ENCODE measurements at places on chromosomes 2 and 18. TPM values are rescaled to one million over a fixed set of nuclear protein-coding genes. Genes with fewer than 3 reads are reported as not detected.

Gene MGAT5
- 57.0 TPM for total RNA-seq

Gene DTNB
- 23.6 TPM for total RNA-seq

DNA sequence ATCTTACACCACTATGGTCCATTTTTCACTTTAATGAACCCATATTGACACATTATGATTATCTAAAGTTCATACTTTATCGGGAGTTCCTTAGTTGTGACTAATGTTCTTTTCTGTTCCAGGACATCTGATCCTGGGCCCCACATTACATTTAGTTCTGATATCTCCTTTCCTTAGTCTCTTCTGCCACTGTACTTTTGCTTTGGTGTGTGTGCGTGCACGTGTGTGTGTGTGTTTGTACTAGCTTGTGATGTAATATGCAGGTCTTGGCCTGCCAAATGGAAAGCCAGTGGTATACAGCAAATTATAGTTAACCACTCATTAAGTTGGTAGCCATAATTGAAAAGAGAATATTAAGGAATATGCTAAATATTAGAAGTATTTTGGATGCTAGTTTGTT is 88.0 kb downstream of the CDC42EP3 start:
- H3K4me1 ChIP-seq, result peaks cover 36% of the 10 kb centered on the region
- DNase-seq, result no peak
- H3K36me3 ChIP-seq, result no peaks in the 10 kb centered on the region
- peak overlapping the region; percentile 24 for H3K27ac ChIP-seq

- DNase-seq, result no peak
- no peaks in the 10 kb centered on the region for H3K36me3 ChIP-seq
- no peak overlapping the region for H3K4me3 ChIP-seq
- no peak overlapping the region for H3K27ac ChIP-seq
- no peaks in the 10 kb centered on the region for H3K4me1 ChIP-seq
Measured at GRCh38 chr2:67463810-67464209, 66.7 kb downstream of the ETAA1 start.

DNA sequence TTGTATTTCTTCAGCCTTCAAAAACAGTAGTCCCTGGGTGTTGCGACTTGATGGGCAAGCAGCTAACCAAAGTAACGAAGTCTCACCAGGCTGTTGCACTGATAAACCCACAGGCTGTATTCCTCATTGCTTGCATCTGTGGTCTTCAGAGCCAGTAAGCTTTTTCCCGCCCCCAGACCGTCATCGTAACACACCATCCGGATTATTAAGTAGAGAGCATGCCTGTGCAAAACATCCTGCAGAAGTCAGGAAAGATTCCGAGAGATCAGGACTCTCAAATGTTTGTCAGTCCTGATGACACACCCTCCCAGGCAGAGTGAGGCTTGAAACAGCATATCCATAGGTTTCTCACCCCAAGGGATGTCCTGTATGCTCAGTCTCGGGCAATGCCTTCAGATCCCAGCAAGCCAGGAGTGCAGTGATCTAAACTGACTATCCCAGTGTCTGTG is 15.9 kb downstream of the ITGB1BP1 start:
- no peaks in the 10 kb centered on the region for H3K27me3 ChIP-seq
- peaks cover 50% of the 10 kb centered on the region for H3K36me3 ChIP-seq
- no peaks in the 10 kb centered on the region for H3K4me1 ChIP-seq
- H3K27ac ChIP-seq, result no peak overlapping the region
- DNase-seq, result no peak

Measured in natural killer cell (primary cell).